Left cardiac atrium (tissue), 4 donors: ENCODE measurements at places on chromosomes 16 and 17. TPM values are rescaled to one million over a fixed set of nuclear protein-coding genes. Genes with fewer than 3 reads are reported as not detected.

The TMEM235 gene
- total RNA-seq = not detected

The NPW gene
- total RNA-seq = not detected

The C16orf86 gene
- 3.7 TPM for total RNA-seq

The ZP2 gene
- total RNA-seq = not detected
